ENCODE measurements at places on chromosomes 6 and 20. TPM values are rescaled to one million over a fixed set of nuclear protein-coding genes. Genes with fewer than 3 reads are reported as not detected.

GRCh38 chr20:34638039-34638292, 38.9 kb downstream of the PIGU start:
- DNase-seq = no peak

- no peak for DNase-seq
Observed at GRCh38 chr6:125932451-125932795, 24.1 kb upstream of the HINT3 start.

The BACH2 gene
- 9.1 TPM for polyA plus RNA-seq

- no peak for DNase-seq
Observed at GRCh38 chr20:46994341-46994740, 99.7 kb downstream of the EYA2 start.

- DNase-seq = no peak
Observed at GRCh38 chr20:56395166-56395565, 2.7 kb downstream of the CSTF1 start.

DNA sequence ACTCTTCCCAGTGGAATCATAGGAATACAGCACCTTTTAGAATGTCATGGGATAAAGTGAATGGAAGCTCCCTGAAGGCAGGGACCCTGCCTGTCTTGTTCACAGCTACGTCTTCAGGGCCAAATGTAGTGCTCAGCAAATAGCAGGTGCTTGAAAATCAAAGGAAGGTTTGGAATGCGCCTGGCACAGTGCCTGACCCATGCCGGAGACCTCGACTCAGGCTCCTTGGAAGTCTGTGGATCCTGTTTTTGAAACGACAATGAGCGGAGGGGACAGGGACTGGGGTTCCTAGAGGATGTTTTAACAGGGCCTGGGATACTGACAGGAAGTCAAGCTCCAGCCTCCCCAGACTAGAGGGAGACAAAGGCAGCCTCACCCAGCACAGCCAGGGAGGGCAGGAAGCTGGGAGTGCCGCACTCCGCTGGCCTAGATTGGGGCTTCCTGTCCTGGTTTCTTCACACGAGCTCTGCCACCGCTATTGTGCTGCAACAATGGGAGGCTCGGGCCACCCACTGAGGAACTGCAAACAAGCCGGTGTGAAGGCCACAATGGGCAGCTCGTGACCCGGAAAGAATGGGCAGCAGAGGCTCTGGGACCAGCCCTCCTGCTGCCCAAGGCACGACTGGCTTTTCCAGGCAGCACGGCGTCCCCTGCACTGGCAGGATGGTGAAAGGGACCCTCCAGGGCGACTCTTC, 76.7 kb downstream of the PREX1 start:
- no peak for DNase-seq

The NKX2-2 gene
- polyA plus RNA-seq = not detected

The ZNF831 gene
- polyA plus RNA-seq = 0.10 TPM

The AHCY gene
- polyA plus RNA-seq = 184 TPM

DNA sequence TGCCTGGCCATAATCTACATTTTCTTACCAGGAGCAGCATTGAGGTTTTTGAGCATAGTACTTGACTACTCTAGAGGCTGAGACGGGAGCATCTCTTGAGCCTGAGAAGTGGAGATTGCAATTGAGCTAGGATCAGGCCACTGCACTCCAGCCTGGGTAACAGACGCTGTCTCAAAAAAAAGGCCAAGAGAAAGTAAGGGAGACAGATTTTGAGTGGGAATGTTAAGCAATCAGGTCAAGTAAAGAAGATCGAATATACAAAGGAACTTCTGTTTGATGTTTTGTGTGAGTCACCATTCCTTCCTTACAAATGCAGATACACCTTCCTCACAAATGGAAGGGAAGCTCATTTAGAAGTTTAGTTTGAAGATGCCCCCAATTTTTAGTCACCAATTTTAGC, 4.4 kb downstream of the PNRC1 start:
- no peak for DNase-seq

The GJA1 gene
- polyA plus RNA-seq = 61.8 TPM

- no peak for DNase-seq
Observed at GRCh38 chr6:134183844-134184243, 131.4 kb upstream of the SLC2A12 start.

The KCNS1 gene
- 0.64 TPM for polyA plus RNA-seq

- no peak for DNase-seq
Observed at GRCh38 chr6:89066940-89067646, 13.5 kb upstream of the PNRC1 start.

- no peak for DNase-seq
Observed at GRCh38 chr20:30288346-30288745, 969.1 kb upstream of the DEFB115 start.

DNA sequence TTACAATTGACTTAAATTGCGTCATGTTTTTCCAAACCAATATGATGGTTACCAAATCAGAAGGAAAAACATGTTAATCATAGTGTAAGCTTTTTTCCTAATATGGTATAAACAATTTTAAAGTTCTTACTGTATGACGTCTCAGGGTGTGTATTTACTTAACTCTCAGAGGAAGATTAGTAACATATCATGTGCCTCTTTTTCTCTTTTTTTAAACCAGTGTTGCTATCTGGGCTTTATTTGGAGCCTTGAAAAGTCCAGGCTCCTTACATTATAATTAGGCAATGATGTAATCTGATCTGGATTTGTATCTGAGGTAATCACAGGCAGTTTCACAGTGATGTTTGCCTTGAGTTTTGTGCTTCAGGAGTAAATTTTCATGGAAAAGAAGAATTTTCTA, 20.4 kb upstream of the RAB23 start:
- no peak for DNase-seq

DNA sequence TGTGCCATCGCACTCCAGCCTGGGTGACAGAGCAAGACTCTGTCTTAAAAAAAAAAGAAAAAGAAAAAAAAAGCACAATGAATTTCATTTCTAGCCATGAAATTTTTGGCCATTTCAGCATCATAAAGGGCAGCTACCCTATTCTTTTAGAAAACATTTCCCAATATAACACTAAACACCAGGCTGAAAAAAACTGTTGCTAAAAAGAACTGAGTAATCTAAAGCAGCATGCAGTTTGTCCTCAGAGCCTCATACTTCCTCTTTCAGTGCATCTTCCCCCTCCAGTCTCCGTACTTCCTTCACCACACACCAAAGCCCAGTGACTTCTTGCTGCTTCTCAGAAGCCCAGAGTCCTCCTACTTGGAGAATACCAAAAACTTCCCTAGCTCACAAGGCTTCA, 5.6 kb upstream of the IFNGR1 start:
- no peak for DNase-seq

GRCh38 chr20:44598423-44599305, 16.3 kb downstream of the PKIG start:
- DNase-seq = no peak

GRCh38 chr6:169326067-169326799, 72.6 kb upstream of the THBS2 start:
- DNase-seq = no peak

The FAM83C gene
- polyA plus RNA-seq = 0.06 TPM

- DNase-seq = no peak
Observed at GRCh38 chr6:6649824-6650349, 61.4 kb downstream of the LY86 start.

DNA sequence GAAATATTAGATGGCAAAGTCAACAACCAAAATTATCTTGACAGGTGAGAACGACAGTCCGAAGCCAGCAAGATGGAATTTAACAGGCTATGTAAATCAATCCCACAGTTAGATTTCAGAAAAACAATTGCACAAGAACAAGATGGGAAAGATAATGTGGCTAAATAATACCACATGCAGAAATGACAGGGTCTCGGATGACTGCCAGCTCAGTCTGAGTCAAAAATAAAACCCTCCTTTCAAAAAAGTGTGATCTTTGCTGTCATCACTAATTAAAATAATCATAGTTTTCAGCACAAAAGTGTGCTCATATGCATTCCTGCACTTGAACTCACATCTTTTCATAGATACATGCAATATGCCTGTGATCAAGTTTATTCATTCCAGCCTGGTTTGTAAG, 25.9 kb downstream of the FOXQ1 start:
- no peak for DNase-seq

DNA sequence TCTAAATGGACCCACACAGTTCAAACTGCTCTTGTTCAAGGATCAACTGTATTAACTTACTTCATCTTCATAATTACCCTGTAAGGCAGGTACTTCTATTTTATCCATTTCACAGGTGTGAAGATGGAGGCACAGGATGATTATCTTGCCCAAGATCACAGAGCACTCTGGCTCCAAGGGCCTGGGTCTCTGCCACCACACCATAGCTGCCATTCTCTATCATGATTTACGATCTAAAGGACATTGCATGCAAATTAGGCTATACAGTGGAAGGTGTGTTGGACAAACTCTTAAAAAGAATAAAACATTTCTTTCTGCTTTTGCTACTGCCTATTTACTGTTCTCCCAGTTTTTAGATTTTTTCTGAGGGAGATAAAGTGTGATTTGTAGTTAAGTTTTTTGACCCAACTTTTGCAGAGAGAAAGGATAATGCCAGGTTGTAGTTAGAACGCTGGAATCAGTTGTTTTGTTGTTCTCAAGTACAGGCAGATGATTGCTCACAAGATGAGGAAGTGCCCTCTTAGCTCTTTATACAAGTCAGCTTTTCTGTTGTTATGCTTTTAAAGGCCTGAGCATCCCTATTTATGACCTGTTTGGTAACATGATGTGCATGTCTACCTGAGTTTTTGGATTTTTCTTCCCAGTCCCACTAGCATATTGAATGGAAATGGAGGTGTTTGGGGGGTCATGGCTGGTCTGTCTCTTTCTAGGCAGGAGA, 247.9 kb downstream of the ZFAND3 start:
- DNase-seq = no peak

GRCh38 chr6:125910527-125910926, 46.0 kb upstream of the HINT3 start:
- DNase-seq = no peak

The TPX2 gene
- polyA plus RNA-seq = 48.5 TPM

The MPC1 gene
- polyA plus RNA-seq = 82.6 TPM

- no peak for DNase-seq
Observed at GRCh38 chr20:32796981-32797451, 22.7 kb upstream of the MAPRE1 start.

- DNase-seq = no peak
Observed at GRCh38 chr6:72620871-72621290, 983 bp upstream of the KCNQ5 start.

DNA sequence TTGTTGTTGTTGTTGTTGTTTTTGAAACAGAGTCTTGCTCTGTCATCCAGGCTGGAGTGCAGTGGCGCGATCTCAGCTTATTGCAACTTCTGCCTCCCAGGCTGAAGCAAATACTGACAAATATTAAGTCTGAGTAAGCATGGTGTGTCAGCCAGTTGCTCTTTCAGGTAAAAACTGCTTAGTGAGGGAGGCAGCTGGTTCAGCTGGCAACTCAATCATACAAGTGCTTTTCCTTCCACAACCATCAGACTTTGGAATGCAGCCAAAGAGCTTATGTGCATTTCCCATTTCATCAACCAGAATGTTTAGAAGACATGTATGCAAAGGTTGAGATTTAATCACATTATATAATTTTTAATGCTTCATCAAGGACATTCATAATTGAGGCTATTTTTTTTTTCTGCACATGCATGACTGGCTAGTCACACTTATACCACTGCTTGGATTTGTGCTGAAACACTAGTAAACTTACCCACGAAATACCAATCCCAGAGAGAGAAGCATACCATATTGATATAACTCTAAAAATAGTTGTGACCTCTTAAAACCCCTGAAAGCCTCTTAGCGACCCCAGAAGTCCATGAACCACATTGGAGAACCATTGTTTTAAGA, 56.0 kb downstream of the CLIC5 start:
- DNase-seq = no peak

The COL21A1 gene
- polyA plus RNA-seq = 143 TPM

GRCh38 chr6:53701333-53702218, 36.0 kb upstream of the KLHL31 start:
- DNase-seq = no peak

GRCh38 chr6:167589615-167589940, 237.1 kb upstream of the AFDN start:
- DNase-seq = no peak

DNA sequence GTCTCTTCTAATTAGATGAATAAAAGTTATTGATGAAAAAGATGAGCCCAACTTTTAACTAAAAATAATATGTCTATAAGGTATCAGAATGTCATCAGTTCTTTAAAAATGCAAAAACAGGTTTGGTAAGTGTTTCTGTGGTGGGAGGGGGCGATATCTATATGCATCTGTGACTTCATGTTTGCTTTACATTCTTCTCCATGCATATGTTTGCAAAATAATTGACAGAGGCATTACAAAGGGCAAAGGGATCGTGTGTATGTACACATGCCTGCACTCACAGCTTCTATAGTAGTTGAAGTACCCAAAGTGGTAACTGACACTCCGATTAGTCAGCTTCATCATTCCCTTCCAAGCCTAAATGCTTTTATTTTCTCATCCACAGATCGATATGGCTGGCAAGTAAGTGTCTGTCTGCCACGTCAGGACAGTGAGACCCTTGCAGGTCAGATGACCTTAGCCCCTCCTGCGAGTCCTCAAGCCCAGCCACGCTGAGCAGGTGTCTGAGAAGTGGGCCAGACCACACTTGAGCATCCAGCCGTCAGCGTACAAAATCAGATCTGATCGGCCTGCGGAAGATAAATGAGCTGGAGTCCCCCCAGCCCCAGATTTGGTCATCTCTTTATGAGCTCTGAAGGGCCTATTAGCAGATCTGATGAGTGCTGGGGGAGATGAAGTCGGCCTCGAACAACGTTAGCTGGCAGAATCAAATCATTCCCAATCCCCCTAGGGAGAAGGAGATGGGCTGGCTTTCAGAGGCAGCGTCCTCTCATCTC, 369.1 kb downstream of the MAFB start:
- DNase-seq = no peak

- DNase-seq = no peak
Observed at GRCh38 chr6:113980937-113981554, 10.1 kb upstream of the HDAC2 start.
